ENCODE measurements at places on chromosomes 16 and 17.

DNA sequence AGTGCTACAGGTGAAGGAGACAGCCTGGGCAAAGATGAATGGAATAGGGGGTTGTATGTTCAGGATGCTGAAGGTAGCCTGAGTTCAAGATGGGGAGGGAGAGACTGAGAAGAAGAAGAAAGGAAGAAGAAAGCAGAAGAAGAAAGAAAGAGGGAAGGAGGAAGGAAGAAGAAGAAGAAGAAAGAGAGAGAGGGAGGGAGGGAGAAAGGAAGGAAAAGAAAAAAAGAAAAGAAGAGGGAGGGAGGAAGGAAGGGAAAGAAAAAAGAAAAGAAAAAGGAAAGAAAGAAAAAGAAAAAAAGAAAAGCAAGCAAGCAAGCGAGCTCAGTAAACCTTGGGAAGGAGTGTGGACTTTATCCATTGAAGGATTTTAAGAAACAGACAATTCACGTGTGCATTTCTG is 7.8 kb downstream of the CCDC42 start:
- DNase-seq = no peak

DNA sequence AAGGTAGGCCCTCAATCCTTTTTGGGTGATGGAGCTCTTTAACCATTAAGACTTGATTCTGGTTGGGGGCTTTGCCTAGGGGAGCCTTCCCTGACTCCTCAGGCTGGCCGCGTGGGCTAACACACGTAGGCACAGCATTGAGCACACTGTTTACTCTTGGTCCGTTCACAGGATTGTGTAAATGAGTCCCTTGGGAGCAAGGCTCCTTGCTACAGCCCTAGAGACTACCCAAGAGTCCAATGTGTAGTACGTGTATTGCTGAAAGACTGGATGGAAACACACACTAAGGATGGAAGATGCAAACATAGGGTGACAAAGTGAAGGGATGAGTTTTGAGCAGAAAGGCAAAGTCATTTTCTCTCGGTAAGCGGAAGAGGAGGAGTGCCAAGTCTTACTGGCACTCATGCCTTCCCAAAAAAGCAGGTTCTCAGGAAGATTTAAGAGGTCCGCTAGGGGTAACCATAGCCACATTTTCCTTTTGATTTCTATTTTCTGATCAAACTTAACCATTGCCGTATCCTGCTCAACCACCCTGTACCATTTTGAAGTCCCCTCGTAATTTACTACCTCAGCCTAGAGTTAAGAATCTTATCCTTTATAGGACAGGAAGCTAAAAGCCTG is 911 bp upstream of the ITGA2B start:
- no peak for DNase-seq

GRCh38 chr17:39625198-39625785 is 1.5 kb upstream of the PPP1R1B start:
- no peak for DNase-seq

GRCh38 chr17:17034496-17035075 is 7.7 kb upstream of the MPRIP start:
- no peak for DNase-seq

DNA sequence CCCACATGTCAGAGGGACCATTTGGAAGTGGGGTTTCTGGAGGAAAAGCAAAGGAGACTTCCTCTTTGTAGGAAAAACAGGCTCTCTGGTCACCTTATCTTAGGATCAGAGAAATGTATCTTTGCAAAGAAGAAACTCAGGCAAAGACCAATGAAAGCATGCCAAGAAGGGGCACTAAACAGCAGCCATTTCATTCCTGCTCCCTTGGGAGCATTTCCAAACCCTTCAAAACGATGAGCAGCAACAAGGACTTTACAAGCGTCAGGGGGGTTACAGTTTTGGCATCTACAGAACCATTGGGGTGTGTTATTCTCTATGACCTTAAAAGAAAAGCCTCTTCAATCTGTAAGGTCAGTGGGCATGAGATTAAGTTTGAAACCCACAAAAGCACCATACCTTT is 122.8 kb downstream of the SMG6 start:
- no peak for DNase-seq

GRCh38 chr16:72198021-72198711 is 26.2 kb upstream of the PMFBP1 start:
- DNase-seq = peak; percentile 86

GRCh38 chr17:58007781-58008706 is 998 bp upstream of the SRSF1 start:
- DNase-seq = no peak

GRCh38 chr17:561116-561515 is 153.5 kb downstream of the VPS53 start:
- DNase-seq = no peak

DNA sequence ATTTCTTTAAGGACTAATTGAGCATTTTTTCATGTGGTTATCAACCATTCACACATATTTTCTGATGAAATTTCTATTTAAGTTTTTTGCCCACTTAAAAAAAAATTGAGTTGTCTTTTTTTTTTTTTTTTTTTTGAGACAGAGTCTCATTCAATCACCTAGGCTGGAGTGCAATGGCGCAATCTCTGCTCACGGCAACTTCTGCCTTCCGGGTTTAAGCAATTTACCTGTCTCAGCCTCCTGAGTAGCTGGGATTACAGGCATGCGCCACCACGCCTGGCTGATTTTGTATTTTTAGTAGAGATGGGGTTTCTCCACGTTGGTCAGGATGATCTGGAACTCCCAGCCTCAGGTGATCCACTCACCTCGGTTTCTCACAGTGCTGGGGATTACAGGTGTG is 34.3 kb downstream of the RAB11FIP3 start:
- no peak for DNase-seq

DNA sequence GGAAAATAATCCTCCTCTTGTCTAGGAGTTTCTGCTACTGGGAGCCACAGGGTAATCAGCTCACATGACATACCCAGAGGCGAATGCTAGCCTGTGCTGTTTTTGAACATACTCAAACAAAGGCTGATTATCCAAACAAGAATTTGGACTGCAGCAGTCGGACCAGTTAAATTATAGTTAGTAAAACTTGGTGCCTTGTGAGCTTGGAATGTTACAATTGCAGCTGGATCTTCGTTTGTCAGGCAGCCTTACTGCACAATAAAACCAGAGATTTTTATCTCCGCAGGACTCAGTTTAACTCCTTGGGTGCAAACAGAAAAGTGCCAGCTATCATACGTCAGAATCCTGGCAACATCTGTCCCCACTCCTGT is 163.8 kb upstream of the TBX2 start:
- peak; percentile 74 for DNase-seq

- DNase-seq = no peak
Observed at GRCh38 chr17:78583091-78583490, 5.9 kb upstream of the DNAH17 start.

DNA sequence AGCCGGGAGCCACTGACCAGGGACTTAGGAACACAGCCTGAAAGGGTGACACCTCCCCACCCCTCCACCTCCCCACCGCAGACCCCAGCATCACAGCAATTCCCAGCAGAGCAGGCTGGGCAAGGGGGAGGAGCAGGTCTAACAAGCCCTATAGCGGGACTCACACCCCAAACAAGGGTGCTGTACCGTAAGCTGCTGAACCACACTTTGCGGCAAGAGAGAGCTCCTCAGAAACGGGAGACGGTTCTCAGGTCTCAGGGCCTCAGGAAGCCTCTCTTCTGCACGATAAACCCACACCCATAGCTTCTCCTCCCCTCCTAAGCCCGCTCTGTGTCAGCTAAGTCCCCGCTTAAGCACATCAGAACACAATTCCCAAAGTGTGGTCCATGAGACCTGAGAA is 11.7 kb upstream of the COTL1 start:
- DNase-seq = no peak

DNA sequence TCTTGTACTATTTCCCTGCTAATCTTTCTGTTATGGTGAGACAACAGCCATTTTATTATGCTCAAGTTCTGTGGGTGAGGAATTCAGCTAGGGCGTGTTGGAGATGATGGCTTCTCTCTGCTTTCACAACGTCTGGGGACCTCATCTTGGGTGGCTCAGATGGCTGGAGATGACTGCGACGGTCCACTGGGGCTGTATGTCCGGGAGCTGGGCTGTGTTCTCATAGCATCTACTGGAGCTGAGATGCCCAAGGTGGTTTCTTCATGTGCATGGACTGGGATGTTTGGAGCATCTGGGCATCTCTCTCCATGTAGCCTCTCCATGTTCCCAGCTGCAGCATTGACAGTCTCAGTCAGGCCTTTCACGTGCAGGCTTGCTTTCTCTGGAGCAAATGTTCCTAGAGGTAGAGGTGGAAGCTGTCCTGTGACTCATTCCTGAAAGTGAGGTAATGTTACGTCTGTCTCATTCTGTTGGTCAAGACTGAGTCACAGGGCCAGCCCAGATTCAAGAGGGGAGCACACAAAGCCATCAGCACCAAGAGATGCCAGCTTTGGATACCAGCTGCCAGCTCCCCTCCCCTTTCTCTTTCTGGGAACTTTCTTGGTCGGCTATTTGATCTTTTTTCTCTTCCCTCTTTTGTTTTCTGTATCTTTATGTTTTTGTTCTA is 96.2 kb downstream of the RAP1GAP2 start:
- no peak for DNase-seq

- DNase-seq = no peak
Observed at GRCh38 chr16:72938795-72939164, 109.1 kb downstream of the ZFHX3 start.

DNA sequence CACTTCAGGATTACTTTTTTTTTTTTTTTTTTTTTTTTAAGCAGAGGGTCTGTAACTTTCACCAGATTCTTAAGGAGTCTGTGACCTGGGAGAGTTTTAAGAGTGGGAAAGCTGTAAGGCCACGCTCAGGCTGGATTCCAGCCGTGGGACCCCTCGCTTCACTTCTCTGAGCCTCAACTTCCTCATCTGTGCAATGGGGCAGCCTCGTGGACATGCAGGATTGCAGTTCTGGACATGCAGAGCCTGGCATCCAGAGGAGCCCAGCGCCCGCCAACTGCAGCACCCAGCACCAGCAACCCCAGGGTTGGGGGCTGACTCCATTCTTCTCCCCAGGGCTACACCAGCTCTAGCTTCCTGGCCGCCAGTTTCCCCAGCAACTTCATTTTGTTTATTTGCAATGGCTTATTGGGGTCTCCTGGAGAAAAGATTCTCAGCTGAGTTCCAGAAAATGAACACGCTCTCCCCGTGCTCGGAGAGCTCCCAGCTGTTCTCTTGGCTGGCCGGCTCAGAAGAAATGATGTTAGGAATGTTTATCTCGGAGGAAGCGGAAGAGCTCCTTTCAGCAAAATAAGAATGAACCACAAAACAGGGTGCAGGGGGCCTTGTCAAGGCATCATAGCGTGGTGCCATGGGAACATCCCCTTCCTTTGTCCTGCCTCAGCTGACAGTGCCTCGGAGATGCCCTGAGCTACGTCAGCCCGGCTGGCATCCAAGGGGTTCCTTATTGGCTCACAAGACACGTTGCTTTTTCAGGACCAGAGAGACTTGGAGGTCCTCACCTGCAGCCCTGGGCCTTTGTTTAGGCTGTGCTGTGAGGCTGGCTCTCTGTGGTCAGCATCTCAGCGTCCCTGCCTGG is 22.9 kb upstream of the ZCCHC14 start:
- no peak for DNase-seq

DNA sequence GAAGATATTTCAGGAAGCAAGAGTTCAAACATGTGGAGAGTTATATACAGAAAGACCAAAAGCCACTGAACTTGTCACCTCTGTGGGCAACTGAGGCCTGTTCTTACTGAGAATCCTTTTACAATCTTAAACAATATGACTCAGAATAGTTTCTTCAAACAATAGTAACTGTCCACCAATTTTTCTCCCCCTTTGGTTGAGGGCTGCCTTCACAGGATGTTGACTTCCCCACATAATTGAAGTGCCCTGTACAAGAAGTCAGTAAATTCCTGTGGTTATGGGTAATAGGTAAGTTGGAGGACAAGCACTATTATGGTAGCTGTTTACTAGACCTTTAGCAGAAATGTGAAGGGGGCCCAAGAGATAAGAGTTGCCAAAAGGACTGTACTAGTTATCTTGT is 215.8 kb downstream of the CDH8 start:
- DNase-seq = no peak

GRCh38 chr16:30767767-30768465 is 5.8 kb downstream of the RNF40 start:
- DNase-seq = no peak

DNA sequence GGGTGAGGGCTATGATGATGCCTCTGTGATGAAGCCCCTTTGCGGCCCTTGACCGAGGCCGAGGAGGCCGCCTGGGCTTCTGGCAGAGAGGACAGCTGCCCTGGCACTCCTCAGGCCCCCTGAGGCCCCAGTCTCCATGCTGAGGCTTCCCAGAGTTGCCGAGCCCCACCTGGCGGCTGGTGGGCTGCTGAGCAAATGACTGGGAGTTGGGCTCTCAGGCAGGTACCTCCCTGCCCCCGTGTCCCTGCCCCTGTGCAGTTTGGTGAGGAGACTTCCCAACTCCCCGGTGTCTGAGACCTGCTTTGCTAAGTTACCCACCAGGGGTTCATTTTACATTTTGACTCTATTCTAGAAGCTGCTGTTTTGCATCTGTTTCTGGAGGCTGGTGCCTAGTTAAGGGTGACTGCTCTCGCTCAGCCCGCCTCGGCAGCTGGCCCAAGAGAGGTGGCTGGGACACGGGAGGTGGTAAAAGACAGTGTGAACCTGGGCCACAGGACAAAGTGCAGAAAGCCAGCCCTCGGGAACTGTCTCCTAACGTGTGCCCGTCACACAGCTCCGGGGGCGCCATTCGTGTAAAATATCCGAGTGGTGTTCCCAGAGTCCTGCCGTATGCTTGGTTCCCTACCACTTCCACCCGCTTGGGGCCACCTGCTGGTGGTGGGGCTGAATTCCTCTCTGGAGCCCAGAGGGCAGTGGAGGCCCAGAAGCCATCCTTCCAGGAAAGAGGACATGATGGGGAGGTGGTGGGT is 134.5 kb downstream of the RAB11FIP4 start:
- DNase-seq = no peak

DNA sequence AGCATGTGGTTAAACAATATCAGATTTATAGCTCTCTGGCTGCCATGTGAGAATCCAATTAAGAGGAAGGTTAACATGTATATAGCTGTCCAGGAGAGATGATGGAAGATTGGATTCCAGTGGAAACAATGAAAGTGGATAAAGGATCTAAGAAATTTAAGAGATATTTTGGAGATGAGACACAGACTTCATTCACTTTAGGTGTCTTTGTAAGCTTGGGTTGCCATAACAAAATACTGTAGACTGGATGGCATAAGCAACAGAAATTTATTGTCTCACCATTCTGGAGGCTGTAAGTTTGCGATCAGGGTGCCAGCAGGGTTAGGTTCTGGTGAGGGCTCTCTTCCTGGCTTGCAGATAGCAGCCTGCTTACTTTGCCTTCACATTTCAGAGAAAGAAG is 155.9 kb upstream of the MYOCD start:
- no peak for DNase-seq

GRCh38 chr17:56793957-56794356 is 39.8 kb downstream of the C17orf67 start:
- DNase-seq = no peak
